ENCODE measurements at places on chromosomes 2 and 18.

- DNase-seq: no peak
These were observed 44.5 kb downstream of the TMEM131 start for GRCh38 chr2:97951155-97951680.

- DNase-seq: no peak
These were observed 375.8 kb downstream of the GALNT13 start for GRCh38 chr2:154247503-154247902.

DNA sequence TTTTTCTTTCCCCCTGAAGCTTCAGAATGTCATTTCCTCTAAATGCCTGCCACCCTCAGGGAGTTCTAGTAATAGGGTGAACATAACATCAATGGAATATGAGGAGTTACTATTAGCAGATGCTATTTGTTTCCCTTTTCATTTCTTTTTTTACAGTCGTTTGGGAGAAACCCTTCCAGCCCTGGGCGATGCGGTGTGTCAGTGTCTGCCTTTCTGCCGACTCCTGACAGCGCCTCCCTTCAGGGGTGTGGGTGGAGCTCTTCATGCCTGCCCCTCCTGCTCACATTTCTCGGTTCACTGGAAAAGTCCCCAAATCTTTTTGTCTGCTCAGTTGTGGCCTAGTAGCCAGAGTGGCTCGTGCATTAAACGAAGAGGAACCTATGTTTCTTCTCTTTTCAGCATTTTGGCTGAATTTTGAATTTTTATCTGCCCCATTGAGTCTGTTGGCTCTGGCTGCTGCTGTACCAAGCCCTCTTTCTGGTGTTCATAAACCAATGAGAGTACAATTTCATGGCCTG is 72.3 kb downstream of the FMNL2 start:
- DNase-seq: no peak

DNA sequence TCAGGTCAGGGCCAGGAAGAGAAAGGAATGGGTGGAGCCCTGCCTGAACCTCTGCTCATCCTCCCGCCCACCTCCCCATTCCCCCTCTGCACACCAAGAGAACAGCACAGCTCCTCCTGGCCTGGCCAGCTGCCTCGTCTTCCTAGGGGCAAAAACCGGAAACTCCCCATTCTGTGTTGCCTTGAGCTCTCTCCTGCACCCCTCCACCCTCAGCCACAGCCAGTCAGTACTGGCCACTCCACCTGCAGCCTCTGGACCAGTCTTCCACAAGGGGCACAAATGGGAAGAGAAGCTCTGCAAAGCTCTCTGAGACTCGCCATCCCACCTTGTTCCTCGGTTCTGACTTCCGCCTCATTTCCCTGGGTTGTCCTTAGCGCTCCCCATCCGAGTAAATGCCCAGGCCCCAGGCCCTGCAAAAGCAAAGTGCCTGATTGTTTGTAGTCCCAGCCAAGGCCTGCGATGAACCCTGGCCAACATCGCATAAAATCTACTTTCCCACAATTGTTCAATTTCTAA is 39.3 kb upstream of the SLC35G4 start:
- no peak for DNase-seq

DNA sequence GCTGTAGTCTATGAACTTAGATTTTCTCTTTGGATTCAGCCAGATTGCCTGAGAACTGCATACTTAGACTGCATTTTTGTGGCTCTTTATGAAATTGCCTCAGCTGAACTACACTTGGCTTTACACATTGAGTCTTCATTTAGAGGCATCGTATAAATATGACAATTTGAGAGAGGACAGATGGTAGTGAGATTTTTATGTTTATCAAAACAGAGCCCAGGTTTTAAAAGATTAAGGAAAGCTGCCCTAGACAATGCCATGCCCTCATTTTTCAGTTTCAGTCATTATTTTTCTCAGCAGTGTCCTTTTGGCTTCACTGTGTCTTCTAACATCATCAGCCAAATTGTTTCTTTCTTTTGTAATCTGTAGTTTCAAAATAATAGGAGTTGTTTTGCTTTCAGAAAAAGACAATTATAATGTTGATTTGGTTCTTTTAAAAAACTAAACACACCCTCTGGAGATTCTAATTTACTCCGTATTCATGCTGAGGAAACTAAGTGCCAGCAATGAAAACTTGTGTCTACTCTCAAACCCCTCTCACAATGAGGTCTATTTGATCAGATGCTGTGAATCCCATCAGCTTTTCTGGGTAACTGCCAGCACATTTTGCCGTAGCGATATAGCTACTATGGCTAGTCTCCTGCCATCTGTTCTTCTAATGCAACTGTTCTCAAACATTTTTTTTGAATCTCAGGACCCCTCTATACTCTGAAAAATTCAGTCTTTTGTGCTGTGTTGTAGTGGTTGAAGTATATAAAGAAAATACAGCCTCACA is 46.2 kb downstream of the TWSG1 start:
- no peak for DNase-seq

GRCh38 chr2:152620208-152620607 is 97.1 kb downstream of the PRPF40A start:
- DNase-seq: no peak
